Effector CD8-positive, alpha-beta T cell (primary cell): ENCODE measurements at places on chromosomes 2 and 18.

- no peak for DNase-seq
Measured at GRCh38 chr2:230068651-230069055, at the start of gene SLC16A14. Gene SLC16A14 (minus strand): TSS chr2:230068924. CDS start chr2:230059352, 9,572 bp downstream.

DNA sequence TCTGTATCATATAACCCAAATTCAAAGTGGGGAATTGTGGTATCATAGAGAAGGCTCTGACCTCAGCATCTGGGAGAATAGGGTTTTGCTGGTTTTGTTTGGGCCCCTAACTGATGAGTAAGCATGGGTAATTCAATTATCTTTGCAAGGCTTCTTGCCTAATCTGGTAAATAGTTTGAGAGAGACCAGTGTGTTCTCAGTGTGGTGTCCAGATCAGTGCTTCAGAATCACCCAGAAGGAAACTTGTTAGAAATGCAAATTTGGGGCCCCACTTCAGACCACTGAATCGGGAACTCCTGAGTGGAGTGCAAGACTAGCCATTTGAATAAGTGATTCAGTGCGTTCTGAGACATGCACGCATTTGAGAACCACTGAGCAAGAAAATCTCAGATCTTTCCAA lies 282.7 kb downstream of the EPHA4 start:
- DNase-seq: no peak

DNA sequence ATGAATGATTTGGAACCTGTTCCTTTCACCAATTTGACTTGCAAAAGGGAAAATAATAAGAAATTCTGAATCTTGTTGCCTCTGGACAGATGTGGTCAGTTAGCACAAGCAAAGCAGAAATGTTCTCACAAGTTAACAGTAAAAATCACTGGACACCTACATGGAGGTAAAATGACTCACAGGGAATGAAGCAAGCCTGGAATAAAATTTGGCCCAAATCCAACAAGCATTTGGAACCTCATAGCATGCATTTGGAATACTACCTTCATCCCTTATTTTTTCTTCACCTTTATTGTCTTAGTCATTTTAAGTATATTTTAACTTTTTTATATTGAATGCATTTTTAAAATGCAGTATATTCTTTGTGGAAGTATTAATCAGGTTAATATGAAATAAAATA lies 602.9 kb downstream of the ARHGAP15 start:
- DNase-seq: no peak

DNA sequence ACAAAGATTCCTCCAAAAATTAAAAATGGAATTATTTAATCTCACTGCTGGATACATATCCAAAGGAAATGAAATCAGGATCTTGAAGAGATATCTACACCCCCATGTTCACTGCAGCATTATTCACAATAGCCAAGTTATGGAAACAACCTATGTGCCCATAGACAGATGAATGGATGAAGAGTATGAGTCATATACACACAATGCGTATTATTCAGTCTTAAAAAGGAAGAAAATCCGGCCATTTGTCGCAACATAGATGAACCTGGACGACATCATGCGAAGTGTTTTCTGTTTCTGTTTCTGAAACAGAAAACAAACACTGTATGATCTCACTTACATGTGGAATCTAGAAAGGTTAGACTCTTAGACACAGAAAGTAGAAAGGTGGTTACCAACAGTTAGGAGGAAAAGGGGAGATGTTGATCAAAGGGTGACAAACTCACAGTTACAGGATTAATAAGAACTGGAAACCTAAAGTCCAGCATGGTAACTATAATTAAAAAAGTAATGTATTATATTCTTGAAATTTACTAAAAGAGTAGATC lies 87.8 kb upstream of the ERBB4 start:
- DNase-seq: no peak

DNA sequence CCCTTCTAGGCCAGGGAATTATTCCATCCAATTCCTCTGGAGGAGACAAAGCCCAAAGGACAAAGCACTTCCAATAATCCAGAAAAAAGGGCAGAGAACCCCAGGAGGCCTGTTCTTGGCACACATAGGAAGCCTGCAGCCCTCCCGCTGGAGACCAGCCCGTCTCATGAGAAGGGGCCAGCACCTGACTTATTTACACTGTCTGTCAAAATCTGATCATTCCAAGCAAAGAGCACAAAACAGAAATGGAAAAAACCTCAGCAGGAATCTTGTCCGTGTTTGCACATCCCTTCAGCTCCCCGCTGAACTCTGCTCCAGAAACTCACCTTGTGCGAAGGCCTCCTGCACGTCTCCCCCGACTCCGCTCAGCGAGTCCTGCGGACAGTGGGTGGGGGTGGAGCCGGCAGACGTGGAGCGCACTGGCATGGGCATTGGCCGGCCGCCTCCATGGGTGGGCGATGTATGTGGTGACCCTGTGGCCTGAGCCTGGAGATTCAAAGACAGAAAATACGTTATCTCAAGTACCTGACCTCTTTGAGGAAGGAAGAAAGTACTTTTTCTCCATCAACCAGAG lies 46.2 kb upstream of the DNMT3A start:
- DNase-seq: no peak

DNA sequence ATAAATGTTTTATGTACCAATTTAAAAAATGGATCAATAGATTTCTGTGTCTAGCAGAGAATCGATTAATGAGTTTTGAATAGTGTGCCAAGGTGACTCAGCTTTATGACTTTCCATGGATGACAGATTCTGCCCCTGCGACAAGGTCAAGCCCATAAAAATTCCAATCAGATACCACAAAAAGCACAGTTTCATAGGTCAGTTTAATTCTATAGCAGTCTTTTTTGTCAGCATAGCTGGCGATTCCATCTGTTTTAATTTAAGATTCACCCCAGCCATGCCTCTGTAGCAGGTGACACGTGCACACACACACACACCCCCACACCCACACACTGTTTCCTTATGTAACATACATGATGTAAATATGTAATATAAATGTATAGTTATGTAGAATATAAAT lies 28.9 kb downstream of the RAB31 start:
- no peak for DNase-seq
